ENCODE measurements at places on chromosomes 12 and 14.

DNA sequence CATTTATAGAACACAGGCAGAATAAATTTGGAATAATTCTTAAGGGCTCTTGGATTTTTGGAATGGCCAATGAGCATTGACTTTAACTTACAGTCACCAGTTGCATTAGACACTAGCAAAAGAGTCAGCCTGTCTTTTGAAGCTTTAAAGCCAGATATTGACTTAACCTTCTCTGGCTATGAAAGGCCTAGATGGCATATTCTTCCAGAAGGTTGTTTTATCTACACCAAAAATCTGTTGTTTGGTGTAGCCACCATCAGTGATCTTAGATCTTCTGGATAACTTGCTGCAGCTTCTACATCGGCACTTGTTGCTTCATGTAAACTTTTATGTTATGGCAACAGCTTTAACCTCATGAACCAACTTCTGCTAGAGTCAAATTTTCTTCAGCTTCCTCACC, 10.4 kb downstream of the PCNX1 start:
- no peak for DNase-seq

GRCh38 chr12:84891106-84891838, 21.3 kb downstream of the SLC6A15 start:
- DNase-seq, result no peak

- no peak for DNase-seq
Observed at GRCh38 chr14:63986789-63987533, 134.2 kb downstream of the SYNE2 start.

DNA sequence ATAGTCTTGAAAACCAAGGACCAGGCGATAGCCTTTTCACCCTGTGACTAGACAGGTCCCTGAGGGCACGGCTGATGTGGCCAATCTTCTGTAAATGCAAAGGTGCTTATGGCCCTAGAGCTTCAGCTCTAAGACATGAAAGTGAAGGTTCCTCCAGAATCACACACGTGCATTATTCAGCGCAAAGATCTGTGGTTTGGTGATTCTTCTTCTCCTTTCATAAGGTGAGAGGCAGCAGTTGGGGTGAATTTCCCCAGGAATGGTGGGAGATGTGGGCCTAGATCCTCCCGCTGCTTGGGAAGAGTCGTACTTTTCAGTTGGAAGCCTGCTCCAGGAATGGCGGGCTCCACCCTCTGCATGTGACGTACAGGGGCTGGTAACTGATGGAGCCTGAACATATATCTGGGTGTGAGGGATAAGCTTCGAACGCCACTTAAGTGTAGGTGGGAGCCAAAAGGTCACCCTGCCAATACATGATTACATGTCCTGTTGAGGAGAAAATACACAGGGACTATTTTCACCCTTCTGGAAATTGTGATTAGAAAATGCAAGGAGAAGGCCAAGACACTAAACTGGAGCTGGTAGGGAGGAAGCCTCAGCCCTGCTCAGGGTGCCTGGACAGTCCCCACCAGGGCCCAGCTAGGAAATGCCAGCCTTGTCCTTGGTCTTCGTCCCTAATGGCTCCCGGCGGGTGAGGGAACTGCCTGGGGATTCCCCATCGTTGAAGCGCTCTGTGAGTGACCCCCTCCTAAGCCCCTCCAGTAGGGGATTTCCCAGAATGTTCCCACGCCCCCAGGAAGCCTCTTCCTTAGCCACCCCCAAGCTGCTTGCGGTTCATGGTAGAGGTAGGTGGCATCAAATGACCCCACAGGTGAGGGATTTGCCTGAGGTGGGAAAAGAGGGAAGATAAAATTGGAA, 17.6 kb downstream of the BATF start:
- DNase-seq, result no peak

DNA sequence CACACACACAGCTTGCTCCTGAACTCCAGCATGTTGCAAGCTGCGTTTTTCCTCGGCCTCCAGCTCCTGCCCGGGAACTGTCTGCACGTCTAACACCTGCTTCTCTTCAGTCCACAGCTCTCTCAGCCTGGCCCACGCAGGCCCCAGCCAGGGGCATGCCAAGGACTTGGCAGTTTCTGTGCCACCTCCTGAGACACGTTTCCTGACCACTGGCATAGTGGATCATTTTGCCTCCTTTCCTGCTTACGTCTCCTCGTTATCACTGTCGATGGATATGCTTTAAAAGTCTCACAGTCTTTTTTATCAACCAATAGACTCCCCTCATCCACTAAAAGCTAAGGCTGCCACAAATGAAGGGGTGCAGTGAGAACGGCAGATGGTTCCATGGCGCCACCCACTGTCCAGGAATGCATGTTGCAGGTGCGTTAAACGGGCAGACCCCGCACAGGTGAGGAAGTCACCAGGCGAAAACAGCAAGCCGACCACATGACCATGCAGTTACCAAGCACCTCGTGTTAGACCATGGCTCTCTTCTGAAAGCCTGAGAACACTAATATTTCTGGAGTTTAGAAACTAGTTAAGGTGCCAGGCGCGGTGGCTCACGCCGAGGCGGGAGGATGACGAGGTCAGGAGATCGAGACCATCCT, 14.7 kb upstream of the TEAD4 start:
- DNase-seq, result peak; percentile 68

Measured in NCI-H1105 treated with DMSO at 0.1 percent for 48 hours (cell line).